ENCODE measurements at places on chromosomes 16 and 17.

DNA sequence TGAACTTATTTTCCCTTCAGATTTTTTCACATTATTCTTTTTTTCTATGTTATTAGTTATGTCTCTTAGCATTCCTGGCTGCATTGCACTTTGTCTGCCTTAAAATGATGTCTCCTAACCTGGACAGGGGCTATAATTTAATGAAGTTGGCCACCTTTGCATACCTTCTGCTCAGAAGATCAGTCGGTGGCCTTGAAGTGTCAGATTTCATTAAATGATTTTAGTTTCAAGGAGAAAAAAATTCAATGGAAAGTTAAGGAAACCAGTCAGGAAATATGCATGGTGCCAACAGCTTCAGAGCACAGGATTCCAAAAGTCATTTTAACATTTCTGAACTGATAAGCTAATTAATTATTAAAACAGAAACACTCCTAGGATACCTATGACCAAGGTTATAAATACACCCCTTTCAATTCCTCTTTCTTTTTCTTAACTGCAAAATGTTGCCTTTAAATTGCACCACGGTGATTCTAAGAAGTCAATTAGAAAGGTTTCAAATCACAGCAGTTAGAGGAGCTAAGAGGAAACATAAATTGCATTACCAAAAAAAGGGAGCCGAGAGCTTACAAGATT lies 533.4 kb downstream of the KCNJ2 start:
- DNase-seq = no peak

GRCh38 chr17:49277638-49278037 lies 47.1 kb upstream of the PHOSPHO1 start:
- DNase-seq = no peak

DNA sequence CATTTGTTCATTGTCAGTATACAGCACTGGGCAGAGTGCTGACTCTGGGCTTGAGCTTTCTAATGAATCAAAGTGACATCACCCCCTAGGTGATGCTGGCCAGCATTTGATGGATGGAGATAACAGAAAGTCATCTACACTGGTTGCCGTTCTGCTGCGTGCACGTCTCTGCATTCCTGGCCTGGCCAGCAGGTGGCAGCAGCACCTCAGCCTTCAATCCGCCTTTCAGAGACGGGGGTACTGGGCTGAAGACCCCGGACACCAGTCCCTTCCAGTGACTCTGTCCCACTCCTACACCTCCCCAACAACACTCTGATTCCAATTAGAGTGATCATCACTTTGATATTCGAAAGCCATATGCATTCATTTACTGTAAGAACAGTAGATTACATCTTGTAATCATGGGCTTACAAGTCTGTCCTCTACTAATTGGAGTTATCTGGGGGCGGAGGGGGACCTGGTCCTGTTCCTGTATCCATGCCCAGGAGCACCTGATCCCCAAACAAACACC lies 6.0 kb downstream of the CPSF4L start:
- DNase-seq = no peak

GRCh38 chr17:66337268-66337667 lies 34.9 kb downstream of the PRKCA start:
- no peak for DNase-seq

DNA sequence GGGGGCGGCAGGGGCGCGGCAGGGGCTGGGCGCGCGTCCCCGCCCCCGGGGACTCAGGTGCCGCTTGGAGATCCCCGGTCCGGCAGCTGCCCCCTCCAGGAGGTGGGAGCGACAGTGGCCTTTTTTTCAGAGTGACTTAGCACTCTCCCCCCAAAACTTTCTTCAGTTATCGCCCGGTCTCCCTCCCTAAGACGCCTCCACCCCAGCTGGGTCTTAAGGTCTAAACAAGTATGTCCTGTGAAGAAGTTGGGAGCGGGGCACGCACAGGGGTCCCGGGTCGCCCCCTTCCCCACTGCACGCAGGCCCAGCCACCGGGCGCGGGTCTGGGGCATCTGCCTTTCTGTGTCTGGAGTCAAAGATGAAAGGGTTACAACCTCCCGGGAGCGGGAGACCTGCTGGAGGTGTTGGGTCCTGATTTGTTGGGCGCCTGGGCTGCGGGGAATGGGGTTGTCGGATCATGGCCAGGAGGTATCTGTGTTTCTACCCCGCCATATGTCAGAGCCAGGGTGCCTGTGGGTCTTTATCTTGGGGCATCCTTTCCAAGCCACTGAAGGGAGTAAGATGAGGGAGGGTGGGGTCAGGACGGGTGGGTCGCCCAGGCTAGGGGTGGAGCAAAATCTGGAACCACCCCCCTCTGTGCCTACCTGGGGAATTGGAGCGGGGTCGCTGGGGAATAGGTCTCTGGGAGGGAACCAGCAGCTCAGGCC lies 757 bp downstream of the FMNL1 start:
- no peak for DNase-seq

GRCh38 chr17:79562931-79563210 lies 48.0 kb downstream of the RBFOX3 start:
- no peak for DNase-seq

DNA sequence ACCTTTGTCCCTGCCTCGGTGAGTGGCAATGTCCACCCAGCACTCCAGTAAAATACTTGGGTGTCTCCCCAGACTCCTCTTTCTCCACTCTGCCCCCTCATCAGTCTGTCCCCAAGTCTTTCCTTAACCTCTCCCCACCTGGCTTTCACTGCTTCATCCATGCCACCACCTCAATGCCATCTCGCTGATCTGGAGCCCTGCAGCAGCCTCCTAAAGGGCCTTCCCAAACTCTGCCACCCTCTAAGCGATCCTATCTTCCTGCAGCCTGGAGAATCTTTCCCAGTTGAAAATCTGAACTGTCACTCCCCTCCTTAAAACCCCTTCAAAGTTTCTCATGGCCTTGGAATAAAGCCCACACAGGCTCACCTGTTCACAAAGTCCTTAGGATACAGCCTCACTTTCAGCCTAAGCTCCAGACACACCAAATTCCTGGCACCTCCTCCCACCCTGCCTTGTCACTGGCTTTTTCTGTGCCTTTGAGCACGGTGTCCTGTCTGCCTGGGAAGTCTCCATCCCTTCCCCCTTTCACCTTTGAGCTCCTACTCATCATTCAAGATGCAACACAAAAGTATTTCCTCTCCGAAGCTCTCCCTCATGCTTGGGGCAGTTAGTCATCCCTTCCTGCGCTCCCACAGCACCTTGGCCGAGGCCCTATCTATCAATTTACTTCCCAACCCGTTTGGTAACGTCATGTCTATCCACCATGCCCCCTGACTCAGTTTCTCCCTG lies 2.8 kb downstream of the WNK4 start:
- DNase-seq = no peak

GRCh38 chr17:78129351-78130089 lies 965 bp upstream of the TMC6 start:
- no peak for DNase-seq

GRCh38 chr16:76532188-76532973 lies 255.2 kb downstream of the CNTNAP4 start:
- DNase-seq = no peak

- DNase-seq = no peak
Measured at GRCh38 chr16:65634291-65634690, 512.4 kb upstream of the CDH11 start.

DNA sequence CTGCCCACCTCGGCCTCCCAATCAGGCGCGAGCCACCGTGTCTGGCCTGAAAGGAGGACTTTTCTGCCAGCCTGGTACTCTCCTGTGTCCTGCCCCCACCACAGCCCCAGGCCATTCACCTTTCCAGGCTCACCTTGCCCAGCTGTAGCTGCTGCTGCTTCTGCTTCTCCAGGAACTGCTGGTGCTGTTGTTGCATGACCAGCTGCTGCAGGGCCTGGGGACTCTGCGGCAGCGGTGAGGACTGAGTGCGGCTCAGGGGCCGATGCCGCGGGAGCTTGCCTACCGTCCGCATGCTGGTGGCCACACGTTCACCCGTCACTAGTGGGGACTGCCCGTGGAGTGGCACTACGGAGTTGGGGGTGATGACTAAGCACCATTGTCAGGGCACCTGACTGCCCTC lies 17.7 kb downstream of the G6PC3 start:
- DNase-seq = no peak

DNA sequence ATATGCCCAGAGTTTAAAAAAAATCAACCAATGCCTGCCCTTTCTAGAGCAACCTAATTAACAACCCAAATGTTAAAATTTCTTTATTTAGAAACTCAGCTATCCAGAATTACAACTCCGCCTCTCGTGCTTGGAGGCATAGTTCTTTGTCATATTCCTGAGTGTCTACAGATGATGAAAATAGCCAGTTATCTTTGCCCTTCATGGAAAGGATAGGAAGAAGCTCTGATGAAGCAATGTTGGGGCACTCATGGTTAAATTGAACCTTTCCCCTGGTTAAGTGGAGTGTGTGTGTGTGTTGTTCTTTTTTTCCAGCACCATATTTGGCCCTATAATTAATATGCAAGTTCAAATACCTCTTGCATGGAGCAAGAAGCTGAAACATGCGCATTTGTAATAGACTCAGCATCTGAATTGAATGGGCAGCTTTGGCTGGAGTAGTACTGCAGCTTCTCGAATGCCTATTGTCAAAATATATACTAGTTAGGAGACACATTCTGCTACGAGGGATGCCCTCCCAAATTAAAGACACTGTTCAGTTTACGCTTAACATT lies 506.2 kb downstream of the WWOX start:
- DNase-seq = no peak

DNA sequence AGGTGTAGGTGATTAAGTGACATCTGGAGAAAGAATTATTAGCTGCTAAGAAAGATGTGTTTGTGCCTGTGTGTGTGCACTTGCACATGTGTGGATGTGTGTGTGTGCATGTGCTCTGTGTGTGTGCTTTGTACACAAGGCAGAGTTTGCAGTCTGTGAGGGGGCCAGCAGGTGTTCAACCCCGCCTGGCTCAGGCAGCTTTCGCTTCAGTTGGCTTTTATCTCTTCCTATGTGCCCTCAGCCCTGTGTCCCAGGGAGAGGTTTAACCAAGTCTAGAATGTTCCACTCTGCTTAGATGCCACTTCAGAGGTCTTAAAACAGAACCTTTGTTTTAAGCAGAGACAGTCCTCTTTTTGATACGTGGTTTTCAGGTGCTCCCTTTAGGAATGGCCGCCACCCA lies 58.8 kb downstream of the CDH13 start:
- DNase-seq = no peak

DNA sequence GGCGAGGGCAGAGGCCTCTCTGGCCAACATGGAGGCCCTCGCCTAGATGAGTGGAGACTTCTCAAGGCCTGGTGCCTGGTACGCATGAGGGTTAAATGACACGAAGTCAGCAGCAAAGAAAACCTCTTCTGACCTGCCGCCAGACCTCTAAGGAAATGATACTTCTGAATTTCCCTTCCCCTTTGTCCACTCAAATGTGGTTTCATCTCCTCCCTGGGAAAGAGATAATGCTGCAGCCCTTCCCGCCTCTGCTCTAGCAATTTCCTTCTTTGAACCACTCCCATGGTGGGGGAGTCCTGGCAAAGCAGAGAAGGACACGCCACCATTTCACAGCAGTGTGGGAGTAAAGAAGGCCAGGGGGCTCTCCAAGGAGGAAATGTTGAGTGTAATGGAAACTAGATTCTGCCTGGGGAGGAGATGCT lies 65.7 kb upstream of the BCAR1 start:
- no peak for DNase-seq

- no peak for DNase-seq
Measured at GRCh38 chr16:4566144-4566543, 10.0 kb downstream of the C16orf96 start.

DNA sequence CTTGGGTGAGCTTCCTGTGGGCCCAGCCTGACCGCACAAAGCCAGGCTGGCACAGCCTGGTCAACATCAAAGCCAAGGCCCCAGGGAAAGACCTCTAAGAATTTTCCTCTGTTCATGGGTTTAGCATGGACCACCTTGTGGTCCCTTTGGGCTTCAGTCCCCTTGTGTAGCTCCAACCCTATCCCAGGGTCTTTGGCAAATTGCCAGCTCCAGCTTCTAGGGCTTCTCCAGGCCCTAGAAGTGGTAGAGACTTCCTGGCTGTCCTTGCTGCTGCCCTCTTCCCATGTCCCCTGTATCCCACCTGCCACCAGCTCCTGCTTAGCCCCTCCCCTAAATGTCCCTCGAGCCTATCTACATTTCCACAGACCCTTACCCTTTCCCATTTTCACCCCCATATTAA lies 9.7 kb upstream of the ITGA3 start:
- no peak for DNase-seq

GRCh38 chr16:24534620-24535019 lies 4.7 kb upstream of the RBBP6 start:
- no peak for DNase-seq

- DNase-seq = no peak
Measured at GRCh38 chr16:78729687-78730086, 630.2 kb downstream of the WWOX start.

DNA sequence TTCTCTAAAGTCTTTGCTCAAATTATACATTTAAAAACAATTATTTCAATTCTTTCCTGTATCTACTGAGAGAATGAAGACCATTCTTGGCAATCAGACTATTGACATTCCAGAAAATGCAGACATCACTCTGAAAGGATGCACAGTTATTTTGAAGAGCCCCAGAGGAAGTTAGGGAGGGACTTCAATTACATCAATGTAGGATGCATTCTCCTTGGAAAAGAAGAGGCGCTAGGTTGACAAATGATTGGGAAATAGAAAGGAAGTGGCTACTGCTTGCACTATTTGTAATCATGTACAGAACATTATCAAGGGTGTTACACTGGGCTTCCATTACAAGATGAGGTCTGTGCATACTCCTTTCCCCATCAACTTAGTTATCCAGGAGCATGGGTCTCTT lies 74.3 kb downstream of the SSH2 start:
- DNase-seq = no peak

DNA sequence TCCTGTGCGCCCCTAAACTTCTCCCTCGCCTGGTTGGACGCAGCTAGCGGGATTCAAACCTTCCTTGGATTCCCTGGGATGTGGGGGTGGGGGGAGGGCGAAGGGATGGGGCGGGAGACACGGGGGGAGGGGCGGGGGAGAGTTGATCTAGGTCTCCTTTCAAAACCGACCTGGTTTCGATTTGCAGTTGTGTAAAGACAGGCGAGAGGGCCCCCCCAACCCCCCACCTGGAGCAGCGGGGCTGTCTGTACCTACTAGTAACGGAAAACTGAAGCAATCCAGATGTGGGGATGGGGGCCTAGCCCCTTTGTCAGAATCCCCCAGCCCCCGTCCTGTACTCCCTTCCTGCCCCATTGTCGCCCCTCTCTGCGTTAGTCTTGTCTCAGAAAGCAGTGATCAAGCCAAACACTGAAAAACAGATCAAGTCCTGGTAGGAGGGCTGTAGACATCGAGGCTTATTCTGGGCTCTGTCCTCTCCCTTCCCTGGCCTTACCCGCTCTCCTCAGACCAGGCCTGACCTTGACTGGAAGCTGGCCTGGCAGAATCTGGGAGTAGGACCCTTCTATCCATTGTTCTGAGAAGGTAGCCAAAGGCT lies 902 bp downstream of the DLX4 start:
- DNase-seq = no peak

DNA sequence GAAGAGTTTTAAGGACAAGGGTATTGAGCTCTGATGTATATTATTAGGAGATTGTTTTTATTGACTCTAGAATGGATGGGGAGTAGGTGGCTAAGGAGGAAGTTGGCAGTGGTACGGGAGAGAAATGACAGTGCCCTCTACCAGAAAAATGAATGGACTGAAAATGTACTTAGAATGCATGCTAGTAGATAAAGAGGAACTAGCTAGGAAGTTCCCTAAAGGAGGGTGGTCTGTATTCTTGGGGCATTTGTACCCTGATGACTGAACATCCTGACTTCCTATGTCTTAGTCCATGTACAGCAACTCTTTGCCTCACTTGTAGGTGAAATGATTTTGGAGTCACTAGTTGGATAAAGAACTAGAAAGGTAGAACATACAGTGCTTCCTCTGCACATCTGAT lies 581.5 kb upstream of the RBFOX1 start:
- no peak for DNase-seq

All from esophagus squamous epithelium (tissue), 5 donors.